ENCODE measurements at places on chromosomes 7 and 10.
A peak's percentile ranks its signal among the peaks of the same experiment; 100 is the strongest.

GRCh38 chr7:134293002-134293740 is 23.6 kb downstream of the SLC35B4 start:
- no peak for DNase-seq

DNA sequence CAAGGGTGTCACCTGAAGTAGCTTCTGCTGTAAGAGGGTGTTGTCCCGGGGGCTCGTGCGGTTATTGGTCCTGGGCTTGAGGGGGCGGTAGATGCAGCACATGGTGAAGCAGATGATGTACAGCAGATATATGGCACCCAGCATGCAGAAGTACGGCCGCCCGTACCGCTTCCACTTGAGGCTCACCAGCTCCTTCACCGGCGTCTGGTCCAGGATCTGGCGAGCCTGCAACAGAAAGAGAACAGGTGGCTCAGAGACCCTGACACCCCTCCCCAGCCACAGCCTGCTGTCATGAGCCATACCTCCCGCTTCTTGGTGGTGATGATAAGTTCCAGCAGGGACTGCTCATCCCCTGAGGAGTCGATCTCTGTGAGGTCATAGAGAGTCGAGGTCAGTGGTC is 10.1 kb downstream of the TRPV6 start:
- DNase-seq, result no peak

- no peak for DNase-seq
These were observed 76.5 kb upstream of the CAPZA2 start for GRCh38 chr7:116785843-116786242.

DNA sequence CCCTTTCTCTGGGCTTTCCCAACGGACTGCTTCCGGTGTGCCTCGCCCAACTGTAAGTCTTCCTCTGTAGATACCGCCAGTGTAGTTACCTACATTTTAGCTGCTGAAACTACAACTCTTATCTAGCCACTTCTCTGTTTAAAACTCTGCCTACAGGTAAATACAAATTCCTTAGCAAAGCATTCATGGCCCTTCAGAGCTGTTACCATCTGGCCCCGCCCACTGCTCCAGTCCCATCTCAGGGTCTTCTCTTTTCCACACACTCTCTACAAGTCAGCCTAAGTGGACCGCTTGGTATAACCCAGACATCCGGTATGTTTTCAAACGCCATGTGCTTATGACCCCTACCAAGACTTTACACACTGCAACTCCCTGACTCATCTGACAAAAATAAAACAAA is 41.0 kb upstream of the LAMB4 start:
- no peak for DNase-seq

DNA sequence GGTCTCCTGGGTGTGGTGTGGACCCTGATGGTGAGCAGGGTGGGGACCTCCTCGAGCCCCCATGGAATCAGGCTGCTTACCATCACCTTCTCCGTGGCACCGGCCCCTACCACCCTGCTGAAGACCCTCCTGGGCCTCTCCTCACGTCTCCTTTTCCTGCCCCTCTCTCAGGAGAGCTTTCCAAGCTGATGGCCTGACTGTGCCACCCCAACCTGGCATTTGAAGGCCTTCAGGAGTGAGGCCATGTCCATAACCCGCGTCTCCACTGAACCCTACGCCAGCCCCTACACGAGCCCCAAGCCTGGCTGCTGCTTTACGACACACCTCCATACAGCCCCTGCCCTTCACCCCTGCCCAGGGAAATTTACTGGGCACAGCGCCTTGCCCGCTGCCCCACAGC is 55.4 kb downstream of the ZRANB1 start:
- DNase-seq, result no peak

- no peak for DNase-seq
These were observed 154.0 kb upstream of the C7orf33 start for GRCh38 chr7:148436571-148436970.

DNA sequence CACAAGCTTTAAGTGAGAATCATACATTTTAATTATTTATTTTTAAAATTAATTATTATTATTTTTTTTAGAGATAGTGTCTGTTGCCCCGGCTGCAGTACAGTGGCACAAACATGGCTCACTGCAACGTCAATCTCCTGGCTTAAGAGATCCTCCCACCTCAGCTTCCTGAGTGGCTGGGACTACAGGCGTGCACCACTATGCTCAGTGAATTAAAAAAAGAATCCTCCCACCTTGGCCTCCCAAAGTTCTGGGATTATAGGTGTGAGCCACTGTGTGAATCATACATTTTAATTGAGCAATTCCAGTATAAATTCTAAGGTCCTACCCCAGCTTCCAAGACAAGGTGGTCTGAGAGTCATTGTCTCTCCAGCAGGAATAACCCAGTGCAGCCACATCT is 172.4 kb downstream of the JAZF1 start:
- no peak for DNase-seq

- DNase-seq, result peak; percentile 21
These were observed 1.7 kb downstream of the DDX21 start for GRCh38 chr10:68957654-68958053.

- DNase-seq, result no peak
These were observed 89.1 kb upstream of the KCNMA1 start for GRCh38 chr10:77726732-77727131.

- no peak for DNase-seq
These were observed 37.3 kb downstream of the TMEM60 start for GRCh38 chr7:77760809-77761453.

- no peak for DNase-seq
These were observed 1.7 kb downstream of the MYL7 start for GRCh38 chr7:44139311-44140010.

DNA sequence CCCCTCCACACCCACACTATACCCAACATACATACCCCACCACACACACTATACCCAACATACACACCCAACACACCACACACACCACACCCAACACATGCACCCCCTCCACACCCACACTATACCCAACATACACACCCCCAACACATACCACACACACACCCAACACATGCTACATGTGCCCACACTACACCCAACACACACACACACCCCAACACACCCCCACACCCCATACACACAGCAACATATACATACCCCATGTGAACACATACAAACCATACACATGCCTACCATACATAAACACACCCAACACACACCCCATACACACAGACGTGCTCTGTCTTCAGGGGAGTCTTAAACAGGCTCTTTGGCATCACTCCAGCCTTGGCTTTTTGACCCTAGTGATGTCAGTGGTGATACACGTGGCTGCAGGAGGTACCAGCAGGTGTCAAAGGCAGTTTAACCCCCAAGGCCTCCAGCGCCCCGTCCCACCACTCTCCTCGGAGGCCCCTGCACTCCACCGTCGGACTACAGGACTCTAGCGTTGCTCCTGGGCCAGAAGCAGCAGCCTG is 73.4 kb downstream of the HIPK2 start:
- no peak for DNase-seq

DNA sequence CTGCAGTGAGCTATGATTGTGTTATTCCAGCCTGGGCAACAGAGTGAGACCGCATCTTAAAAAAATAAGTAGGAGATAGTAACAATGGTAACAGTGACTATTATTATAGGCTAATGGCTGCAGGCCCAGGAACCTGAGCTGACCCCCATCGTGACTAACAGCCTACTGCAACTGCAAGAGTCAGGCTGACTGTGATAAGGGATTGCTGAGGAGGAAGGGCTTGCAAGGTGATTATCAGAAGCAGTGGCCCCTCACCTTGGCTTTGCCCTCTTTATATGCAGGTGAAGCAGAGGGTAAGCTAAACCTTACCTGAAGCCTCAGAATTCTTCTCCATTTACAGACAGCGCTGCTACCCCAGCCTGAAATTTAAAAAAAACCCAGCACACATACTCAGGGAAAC is 83.9 kb upstream of the SDK1 start:
- DNase-seq, result no peak

DNA sequence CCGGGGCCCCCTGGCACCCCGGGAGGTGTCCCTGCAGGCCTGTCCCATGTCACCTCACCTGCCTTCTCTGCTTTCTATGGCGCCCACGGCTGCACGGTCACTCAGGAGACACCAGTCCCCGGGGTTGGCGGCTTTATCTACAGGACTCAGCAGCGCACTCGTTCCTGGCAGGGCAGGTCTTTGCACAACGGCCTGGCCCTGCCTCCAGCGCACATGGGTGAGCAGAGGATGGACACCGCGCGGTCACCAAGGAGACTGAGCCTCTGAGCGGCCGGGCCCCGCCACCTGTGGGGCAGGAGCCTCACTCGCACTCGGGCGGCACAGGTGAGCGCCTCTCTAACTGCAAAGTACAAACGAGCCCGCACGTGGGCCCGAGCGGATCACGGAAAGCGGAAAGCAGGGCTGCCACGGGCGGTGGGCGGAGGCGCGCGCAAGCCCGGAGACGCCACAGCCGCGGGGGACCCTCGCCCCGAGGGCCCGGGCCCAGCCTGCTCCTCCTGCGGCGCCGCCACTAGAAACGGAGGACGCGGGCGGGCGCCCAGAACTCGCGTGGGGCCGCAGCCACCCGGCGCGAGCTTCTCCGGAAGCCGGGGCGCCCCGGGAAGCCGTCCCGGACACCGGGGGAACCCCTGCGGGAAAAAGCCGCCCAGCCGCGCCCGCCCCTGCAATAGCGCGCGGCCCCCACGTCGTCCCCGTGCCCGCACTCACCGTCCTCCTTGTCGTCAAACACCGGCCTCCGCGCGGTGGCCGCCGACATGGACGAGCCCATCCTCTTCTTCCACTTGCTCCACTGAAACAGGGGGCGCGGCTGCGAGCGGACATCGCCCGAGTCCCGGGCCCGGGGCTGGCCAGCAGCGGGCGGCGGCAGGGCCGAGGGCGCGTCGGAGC is 642 bp downstream of the STK32C start:
- DNase-seq, result no peak

DNA sequence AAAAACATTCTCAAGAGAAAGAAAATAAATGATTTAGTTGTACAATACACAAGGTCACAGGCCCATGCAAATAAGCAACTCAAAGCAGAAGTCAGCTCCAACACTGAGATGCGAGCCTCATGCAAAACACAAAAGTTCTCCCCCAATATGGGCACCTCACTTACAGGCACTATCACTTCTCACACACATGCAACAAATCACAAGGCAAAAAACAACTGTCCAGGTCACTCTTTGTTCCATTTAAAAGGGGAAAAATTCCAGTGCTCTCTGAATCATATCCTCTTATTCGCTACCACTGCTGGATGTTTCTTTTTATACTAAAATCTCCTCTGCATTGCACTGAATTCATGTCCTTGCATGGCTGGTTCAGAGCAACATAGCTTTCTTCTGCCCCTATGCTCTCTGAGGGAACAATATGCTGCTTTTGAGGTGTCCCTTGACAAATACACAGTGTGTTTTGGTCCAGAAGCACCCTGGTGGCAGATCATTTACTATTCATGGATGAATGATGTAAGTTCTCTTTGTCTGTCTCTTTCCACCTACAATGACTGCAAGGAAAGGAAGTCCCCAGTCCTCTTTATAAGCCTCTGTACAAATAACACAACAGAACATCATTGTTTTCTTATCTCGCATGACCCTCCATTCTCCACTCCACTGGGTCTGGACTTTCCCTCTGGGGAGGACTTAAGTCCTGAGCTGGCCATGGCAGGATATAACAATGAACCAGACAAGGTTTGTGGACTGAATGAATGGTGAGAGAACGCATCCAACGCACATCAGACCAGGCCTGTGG is 85.4 kb upstream of the GSDME start:
- no peak for DNase-seq

GRCh38 chr7:83769407-83769806 is 120.5 kb upstream of the SEMA3E start:
- no peak for DNase-seq

- no peak for DNase-seq
These were observed 114.8 kb downstream of the NT5C2 start for GRCh38 chr10:103078309-103078615.

GRCh38 chr7:5232874-5233273 is 42.8 kb downstream of the WIPI2 start:
- DNase-seq, result no peak

- DNase-seq, result no peak
These were observed 618.9 kb upstream of the IGFBP3 start for GRCh38 chr7:46539892-46540483.

DNA sequence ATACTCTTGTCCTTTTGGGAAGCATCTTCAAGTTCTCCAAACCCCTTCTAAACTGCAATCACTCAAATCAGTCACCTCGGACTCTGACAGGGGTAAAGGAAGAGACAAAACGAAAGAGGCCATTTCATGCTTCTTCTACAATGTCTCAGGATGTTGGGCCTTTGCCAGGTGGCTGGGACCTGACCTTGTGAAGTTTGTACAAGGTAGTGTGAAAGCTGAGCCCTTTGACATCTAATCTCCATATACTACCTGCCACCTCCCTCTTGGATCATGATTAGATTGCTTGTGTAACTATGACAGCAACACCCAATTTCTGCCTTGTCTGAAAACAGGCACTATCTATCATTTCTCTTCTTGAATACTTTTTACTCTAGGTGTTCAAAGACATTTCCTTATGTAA is 35.1 kb upstream of the PDLIM1 start:
- DNase-seq, result no peak

GRCh38 chr7:34107276-34107675 is 201.9 kb downstream of the BMPER start:
- DNase-seq, result peak; percentile 48

GRCh38 chr7:90777886-90778285 is 181.8 kb downstream of the CDK14 start:
- DNase-seq, result no peak

DNA sequence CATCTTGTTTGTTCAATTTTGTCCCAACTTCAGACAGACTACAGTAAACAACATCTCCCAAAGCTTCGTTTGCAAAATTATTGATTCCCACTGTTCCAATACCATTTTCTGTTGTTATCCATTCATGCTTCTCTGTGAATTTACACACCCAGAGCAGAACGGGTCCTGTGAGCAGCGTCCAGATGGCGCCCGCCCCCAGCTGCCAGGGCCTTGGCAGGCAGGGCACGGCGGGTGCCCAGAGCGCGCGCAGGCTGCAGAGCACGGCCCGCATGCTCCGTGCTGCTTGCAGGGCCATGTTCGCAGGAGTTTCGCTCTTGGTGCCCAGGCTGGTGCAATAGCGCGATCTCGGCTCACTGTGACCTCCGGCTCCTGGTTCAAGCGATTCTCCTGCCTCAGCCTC is 32.5 kb upstream of the SEPTIN7 start:
- no peak for DNase-seq

GRCh38 chr7:131844369-131844768 is 287.9 kb upstream of the PODXL start:
- DNase-seq, result no peak

DNA sequence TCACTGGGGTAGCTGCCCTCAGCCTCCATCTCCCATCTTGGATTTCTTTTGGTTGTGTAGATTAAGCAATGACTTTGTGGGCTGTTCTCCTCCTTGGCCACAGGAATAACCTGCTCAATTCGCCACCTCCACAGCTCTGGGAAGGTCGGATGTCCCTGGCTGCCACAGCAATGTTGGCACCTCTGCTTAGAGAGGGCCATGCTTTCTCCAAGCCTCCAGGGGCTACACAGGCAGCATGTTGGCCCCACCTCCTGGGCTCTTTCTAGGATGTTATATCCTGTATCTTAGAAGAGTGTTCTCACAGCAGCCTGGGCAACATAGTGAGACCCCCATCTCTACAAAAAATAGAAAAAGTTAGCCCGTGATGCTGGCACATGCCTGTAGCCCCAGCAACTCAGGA is 35.4 kb upstream of the FXYD4 start:
- DNase-seq, result no peak

Data from adipocyte (in vitro differentiated cells).